ENCODE measurements at places on chromosomes 16 and 17.

DNA sequence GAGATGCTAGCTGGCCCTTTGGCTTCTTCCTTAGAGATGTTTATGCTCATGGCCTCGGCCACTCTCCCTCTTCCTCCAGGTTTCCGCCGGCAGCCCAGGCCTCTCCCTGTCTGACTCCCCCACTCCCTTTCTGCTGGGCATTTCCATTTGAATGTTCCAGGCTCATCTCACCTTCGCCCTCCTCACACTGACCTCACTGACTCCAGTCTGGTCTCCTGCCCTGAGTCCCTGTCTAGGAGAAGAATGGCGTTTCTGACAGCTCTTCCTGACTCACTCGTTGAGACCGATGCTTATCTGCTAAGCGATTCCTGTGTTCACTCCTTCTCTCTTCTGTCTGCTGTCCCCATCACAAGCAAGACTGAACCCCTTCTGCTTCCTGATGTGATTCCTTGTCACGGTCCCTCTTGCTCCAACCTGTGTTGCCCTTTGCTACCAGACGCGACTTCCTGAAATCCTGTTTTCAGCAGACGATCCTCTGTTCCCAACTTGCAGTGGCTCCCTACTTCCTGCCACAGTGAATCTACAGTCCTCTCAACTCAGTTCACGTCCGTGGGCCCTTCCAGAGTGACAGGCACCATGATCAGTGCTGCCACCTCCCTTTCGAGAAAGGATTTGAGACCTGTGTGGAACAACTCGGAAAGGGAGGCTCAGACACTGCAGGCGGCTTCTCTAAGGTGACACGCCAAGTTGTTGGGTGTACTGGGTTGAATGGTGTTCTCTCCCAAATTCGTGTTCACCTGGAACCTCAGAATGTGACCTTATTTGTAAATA lies 176.4 kb downstream of the MSI2 start:
- DNase-seq = no peak

DNA sequence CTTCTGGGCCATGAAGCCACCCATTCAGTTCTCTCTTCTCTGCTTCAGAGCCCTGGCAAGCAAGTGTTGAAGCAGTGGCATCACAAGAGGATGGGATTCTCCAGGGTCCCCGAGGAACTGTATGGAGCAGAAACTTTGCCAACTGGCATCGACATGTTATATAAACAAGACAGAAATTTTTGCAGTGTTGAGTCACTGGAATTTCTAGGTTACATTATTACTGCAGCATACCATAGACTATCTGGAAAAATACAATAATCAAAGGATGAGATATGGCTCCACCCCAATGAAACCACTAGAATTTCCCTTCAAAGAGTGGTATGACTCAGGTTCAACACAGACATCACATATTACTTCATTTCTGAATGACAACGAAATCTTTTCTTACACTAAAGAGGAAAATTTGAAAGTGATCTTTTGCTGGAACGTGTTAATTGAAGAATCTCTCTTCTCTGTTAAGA lies 343.0 kb upstream of the DYNLRB2 start:
- DNase-seq = no peak

- DNase-seq = no peak
Observed at GRCh38 chr17:70105641-70106040, 30.6 kb downstream of the KCNJ16 start.

DNA sequence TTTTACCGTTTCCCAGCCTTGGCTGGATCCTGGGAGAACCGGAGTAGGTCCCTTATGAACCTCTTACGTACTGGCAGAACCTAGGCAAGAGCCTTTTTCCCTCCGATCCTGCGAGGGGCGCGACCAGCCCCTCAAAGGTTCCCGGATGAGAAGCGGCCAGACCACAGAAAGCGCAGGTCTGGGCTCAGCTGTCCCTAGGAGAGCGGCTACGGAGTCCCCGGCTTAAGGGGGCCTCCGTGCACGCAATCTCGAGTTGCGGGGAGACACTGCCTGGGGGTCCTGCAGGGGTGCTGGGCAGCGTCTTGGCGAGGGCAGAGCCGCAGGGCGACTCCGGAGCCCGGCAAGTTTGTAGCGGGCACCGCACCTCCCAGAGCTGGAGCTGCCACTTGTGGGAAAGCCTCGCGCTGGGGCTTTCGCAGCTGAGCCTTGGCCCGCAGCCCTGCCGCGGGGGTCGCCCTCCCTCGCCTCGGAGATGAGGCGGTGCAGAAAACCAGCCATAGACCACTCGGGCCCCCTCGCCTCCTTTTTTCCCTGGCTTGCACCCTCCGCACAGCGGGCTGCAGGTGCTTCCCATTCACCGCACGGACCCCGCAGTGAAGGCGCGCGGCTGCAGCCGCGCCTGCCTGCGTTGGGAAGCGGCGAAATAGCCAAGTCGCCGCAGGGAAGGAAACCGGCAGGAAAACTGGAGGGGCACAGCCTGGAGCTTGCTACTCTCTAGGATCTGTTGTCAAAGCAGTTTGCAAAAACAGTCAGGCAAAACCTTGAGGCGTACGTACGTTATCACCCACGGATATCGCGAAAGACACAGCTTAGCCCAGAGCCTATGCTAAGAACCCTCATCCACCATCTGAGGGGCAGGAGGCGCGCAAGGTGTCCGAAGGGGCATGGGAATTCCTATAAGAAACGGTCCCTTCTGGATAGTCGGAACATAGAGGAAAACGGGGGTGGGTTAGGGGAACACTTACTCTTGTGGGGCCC lies 834 bp downstream of the CDH8 start:
- DNase-seq = no peak

- no peak for DNase-seq
Observed at GRCh38 chr16:62954144-62955032, 918.1 kb upstream of the CDH8 start.

DNA sequence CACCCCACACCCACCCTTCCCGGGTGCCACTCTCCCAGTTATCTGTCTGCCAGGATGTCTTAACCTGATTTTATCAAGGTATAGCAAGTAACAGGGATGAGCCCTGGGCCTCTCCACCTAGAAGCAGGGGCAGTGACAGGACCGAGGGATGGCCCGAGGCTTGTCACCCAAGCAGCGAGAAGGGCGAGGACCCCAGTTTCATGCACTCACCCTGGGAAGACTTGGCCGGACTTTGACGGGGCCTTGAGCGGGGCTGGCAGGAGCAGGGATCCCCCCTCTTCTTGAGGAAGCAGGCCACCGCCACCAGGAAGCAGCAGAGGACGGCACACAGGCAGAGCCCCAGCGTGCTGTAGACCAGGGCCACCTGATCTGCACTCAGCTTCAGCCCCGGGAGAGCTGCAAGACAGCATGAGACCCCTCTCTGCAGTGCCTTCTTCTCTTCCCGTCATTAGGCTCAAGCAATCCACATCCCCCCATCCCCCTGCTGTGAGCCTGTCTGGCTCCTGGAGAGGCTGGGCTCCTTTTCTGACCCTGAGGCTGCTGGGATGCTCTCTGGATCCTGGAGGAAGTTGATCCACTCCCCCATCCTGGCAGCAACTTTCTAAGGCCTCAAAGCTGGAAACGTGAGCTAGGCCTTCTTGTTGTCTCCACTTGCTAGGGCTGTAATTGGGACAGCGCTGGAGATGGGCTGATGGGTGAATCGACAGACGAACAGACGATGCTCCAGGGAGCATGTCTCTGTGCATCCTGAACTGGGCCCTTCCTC lies 31.6 kb downstream of the TNFRSF13B start:
- no peak for DNase-seq

GRCh38 chr16:85601272-85601639 lies 11.9 kb upstream of the GSE1 start:
- no peak for DNase-seq

- DNase-seq = no peak
Observed at GRCh38 chr17:41932816-41933389, 2.5 kb downstream of the ODAD4 start.

Measured in activated T-helper 9 cell treated with anti-CD3 and anti-CD28 coated beads, Interleukin-2, amount 50 U/mL, for 16 hours (primary cell).